H1 (cell line): ENCODE measurements at places on chromosomes 4 and X.

GRCh38 chr4:18390655-18391353 lies 369.2 kb upstream of the LCORL start:
- no peak overlapping the region for H3K4me3 ChIP-seq
- no peaks in the 10 kb centered on the region for H3K36me3 ChIP-seq

DNA sequence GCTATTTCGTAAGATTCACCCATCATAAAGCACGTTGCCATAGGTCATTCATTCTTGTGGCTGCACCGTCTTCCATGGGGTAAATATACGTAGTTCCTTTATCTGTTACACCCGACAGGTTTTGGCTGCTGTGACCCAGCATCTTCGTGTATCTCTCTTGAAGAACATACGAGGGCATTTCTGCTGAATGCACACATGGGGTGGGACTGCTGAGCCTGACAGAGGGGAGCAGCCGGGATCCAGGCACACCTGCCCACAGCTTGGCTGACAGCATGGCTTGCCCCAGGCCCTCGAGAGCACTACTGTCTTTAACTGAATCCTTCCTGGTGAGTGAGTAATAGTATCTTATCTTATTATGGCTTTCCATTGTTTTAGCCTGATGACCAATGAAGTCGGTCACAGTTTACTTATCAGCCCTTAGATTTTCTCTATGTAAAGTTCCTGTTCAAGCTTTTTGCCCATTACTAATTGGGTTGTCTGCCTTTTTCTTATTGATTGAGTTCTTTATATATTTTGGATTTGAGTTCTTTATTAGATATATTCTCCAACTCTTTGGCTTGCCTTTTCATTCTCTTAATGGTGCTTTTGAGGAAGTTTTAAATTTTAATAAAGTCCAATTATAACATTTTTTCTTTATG lies 45.0 kb upstream of the MXD4 start:
- no peak overlapping the region for H3K4me3 ChIP-seq
- no peak for DNase-seq
- no peak overlapping the region for H3K27ac ChIP-seq
- H3K36me3 ChIP-seq, result no peaks in the 10 kb centered on the region
- no peaks in the 10 kb centered on the region for H3K4me1 ChIP-seq

- H3K36me3 ChIP-seq, result no peaks in the 10 kb centered on the region
- no peaks in the 10 kb centered on the region for H3K27me3 ChIP-seq
- no peaks in the 10 kb centered on the region for H3K4me1 ChIP-seq
- DNase-seq, result no peak
Observed at GRCh38 chr4:54687887-54688841, 30.4 kb downstream of the KIT start.

DNA sequence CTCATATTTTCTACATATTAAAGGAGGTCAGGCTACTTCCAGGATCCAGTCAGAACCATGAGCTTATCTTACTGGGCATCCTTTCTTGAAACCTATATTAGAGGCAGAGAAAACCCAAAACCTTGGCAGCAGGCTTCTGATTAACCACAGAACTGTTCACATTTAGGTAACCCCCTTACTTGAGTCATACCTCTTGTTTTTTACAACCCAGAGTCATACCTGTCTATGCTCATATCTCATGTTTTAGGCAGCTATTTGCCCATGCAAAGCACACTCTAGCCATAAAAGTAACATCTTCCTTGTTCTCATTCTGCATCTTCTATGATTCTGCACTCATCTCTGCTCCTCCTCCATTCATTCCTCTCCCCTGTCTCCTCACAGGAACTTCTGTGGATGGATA lies 138.0 kb upstream of the SMIM31 start:
- DNase-seq, result no peak
- H3K27me3 ChIP-seq, result no peaks in the 10 kb centered on the region
- H3K4me3 ChIP-seq, result no peak overlapping the region
- no peaks in the 10 kb centered on the region for H3K4me1 ChIP-seq
